Peyer's patch (tissue), 4 donors: ENCODE measurements at places on chromosomes 16 and 17. TPM values are rescaled to one million over a fixed set of nuclear protein-coding genes. Genes with fewer than 3 reads are reported as not detected.
A peak's percentile ranks its signal among the peaks of the same experiment; 100 is the strongest.

Gene MT4
- total RNA-seq: not detected

Gene SMIM5
- total RNA-seq: 161 TPM

Gene DUS2
- total RNA-seq: 15.3 TPM

Gene CD300E
- total RNA-seq: not detected

Gene MT1A
- 102 TPM for total RNA-seq

Gene RNF43
- 46.9 TPM for total RNA-seq

Gene TAC4
- total RNA-seq: not detected

Gene PRR35
- total RNA-seq: not detected

Gene OTOP3
- total RNA-seq: not detected

Gene MYH8
- total RNA-seq: not detected

Gene ABCC6
- 76.3 TPM for total RNA-seq

Gene KRT20
- total RNA-seq: 978 TPM

Gene SPATA32
- not detected for total RNA-seq

Gene TNFRSF17
- not detected for total RNA-seq

Gene ITGB3
- total RNA-seq: 4.6 TPM

DNA sequence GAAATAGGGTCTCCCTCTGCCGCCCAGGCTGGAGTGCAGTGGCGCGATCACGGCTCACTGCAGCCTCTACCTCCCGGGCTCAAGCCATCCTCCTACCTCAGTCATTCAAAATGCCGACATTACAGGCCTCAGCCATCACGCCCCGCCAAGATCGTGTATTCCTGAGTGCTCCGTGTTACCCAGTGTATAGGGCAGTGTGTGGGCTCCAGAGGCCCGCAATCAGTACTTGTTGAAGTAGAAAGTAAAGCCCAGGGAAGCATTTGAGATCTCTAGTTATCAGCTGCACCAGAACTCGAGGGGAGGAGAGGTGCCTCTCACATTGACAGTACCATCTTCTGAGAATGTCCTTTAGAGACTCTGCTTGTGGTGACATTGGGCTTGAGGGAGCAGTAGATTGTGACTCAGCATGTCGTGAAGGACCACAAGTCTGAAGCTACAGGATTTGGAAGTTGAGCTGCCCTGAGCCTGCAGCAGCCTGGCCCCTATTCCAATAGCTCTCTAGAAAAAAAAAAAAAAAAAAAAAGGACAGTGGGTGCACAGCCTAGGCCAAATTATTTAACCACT is 1.1 kb upstream of the PRPSAP1 start:
- H3K27ac ChIP-seq: no peak overlapping the region
- DNase-seq: no peak
- no peaks in the 10 kb centered on the region for H3K36me3 ChIP-seq

- H3K27ac ChIP-seq: peak overlapping the region; percentile 69
- DNase-seq: peak; percentile 81
- H3K4me1 ChIP-seq: no peaks in the 10 kb centered on the region
- no peaks in the 10 kb centered on the region for H3K27me3 ChIP-seq
Observed at GRCh38 chr17:73591296-73592078, 52.8 kb downstream of the SDK2 start.

- no peaks in the 10 kb centered on the region for H3K4me1 ChIP-seq
- no peak overlapping the region for H3K27ac ChIP-seq
- H3K27me3 ChIP-seq: no peaks in the 10 kb centered on the region
- no peaks in the 10 kb centered on the region for H3K36me3 ChIP-seq
- no peak for DNase-seq
Observed at GRCh38 chr17:219696-220095, 38.2 kb upstream of the DOC2B start.

- no peaks in the 10 kb centered on the region for H3K4me1 ChIP-seq
- no peak overlapping the region for H3K27ac ChIP-seq
- H3K27me3 ChIP-seq: no peaks in the 10 kb centered on the region
- no peak for DNase-seq
- no peak overlapping the region for H3K4me3 ChIP-seq
- no peaks in the 10 kb centered on the region for H3K36me3 ChIP-seq
Observed at GRCh38 chr17:41948762-41949460, 17.7 kb upstream of the CNP start.

DNA sequence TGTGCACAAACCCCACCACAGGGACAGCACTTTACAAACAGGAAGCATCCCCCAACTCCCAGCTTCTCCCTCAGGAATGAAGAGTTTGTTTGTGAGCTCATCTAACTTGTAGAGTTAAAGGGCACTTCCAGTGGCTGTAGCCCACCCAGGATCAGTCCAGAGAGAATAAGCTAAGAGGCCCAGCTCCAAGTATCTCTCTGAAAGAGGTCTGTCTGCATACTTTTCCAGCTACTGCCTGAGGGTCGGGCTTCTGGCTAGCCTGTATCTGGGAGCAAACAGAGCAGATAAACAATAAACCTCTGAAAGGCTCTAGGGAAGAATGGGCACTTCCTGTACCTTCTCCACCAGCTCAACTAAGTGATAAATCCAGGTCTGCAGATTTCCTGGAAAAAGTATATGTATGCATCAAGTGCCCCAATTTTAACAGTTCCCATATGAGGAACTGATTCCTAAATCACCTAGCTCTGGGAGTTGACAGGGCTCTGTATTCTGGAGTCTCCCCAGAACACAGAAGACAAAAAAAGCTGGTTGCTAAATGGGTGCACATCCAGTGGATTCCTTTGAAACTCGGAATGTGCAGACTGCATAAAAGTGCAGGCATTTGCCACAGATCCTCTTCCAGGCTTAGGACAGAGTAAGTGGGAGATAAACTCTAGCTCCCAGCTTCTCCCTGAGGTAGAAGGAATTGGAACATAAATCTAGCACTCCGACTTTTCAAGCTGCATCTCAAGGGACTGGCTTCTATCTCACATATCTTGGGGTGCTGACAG is 37.1 kb upstream of the MYLK3 start:
- no peaks in the 10 kb centered on the region for H3K27me3 ChIP-seq
- no peaks in the 10 kb centered on the region for H3K36me3 ChIP-seq
- no peak overlapping the region for H3K27ac ChIP-seq
- H3K4me3 ChIP-seq: no peak overlapping the region

DNA sequence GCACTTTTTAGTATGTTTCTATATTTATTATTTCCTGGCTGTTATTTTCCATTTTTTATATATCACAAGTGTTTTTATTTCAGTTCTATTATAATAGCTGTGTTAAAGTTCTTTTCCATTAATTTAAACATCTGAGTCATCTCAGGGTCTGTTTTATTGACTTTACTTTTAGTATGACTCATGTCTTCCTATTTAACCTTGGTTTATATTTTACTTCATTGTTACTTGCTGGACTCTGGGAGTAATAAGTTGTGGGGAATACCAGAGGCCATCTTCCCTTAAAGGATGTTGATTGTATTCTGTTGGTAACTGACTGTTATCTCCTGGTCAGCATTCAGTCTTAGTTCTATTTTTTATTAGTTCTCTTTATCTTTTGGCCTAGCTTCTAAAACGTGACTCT is 1508.2 kb downstream of the CDH11 start:
- H3K4me3 ChIP-seq: no peak overlapping the region
- no peaks in the 10 kb centered on the region for H3K36me3 ChIP-seq
- H3K4me1 ChIP-seq: no peaks in the 10 kb centered on the region
- H3K27me3 ChIP-seq: no peaks in the 10 kb centered on the region
- no peak overlapping the region for H3K27ac ChIP-seq
- no peak for DNase-seq

GRCh38 chr17:5139458-5139732 is 23.6 kb downstream of the USP6 start:
- H3K36me3 ChIP-seq: no peaks in the 10 kb centered on the region
- DNase-seq: no peak
- no peak overlapping the region for H3K4me3 ChIP-seq
- H3K27ac ChIP-seq: no peak overlapping the region
- no peaks in the 10 kb centered on the region for H3K4me1 ChIP-seq
- no peaks in the 10 kb centered on the region for H3K27me3 ChIP-seq

DNA sequence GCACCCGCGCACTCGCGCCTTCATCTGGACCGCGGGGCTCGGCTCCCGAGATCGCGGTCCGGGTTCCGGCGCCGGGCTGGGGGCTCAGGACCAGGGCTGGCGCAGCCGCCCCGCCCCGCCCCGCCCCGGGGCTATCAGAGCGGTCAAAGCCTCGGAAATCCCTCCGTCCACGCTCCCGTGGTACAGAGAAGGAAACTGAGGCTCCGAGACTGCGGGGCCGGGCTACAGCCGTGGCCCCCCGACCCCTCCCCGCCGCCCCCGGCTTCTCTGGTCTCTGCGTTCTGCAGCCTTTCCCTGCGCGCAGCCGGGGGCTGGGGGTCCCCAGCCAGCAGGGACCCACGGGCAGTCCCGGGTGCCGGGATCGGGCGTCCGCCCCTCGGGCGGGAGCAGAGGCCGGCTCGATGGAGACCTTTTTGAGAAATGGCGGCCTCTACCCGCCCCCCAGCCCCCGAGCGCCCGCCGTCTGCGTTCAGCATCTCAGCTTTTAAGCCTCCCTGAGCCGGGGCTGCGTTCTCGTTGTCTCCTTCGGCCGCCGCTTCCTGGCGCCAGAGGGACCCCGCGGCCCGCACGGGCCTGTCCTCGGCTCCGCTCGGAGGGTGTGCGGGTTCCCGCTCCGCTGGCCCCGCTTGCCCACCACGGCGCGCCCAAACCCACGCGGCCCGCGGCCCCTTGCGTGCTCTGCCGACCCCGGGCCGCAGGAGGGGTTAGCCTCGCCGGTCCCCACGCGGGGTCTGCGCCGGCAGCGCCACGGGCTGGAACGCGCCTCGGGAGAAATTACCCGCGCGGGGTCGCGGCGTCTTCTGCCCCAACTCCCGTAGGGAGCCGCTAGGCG is 1.5 kb upstream of the NPTX1 start:
- DNase-seq: no peak
- no peaks in the 10 kb centered on the region for H3K36me3 ChIP-seq
- peak overlapping the region; percentile 35 for H3K4me3 ChIP-seq
- no peak overlapping the region for H3K27ac ChIP-seq
- H3K4me1 ChIP-seq: no peaks in the 10 kb centered on the region

DNA sequence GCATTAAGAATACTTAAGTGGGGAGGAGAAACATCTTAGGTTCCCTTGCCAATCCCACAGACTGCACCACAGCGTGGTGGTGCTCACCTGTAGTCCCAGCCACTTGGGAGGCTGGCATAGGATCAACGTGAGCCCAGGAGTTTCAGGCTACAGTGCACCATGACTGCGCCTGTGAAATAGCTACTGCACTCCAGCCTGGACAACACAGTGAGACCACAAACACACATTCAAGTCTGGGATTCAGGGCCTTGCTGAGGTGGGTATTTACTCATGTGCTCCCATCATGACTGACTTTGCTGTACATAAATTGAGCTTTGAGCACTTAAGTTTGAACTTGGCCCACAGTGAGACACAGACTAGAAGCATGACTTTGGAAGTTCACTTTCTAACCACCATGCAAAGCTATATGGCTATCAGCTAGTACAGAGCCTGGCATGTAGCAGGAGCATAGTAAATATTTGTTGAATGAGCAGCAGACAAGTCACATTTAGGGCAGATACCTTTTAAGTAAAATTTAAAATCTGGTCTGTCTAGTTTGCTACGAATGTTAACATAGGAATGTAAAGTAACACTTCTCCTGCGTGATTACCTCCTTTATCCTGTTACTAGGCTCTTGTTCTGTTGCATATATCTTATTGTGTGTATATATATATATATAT is 33.5 kb downstream of the CEP95 start:
- no peaks in the 10 kb centered on the region for H3K4me1 ChIP-seq
- H3K4me3 ChIP-seq: no peak overlapping the region
- no peak overlapping the region for H3K27ac ChIP-seq
- H3K27me3 ChIP-seq: no peaks in the 10 kb centered on the region
- no peaks in the 10 kb centered on the region for H3K36me3 ChIP-seq

GRCh38 chr17:27956601-27957445 is 63.7 kb upstream of the LYRM9 start:
- H3K27ac ChIP-seq: no peak overlapping the region
- no peak overlapping the region for H3K4me3 ChIP-seq
- H3K27me3 ChIP-seq: no peaks in the 10 kb centered on the region
- no peaks in the 10 kb centered on the region for H3K36me3 ChIP-seq
- H3K4me1 ChIP-seq: no peaks in the 10 kb centered on the region
- no peak for DNase-seq

- DNase-seq: peak; percentile 75
- H3K27me3 ChIP-seq: no peaks in the 10 kb centered on the region
- no peaks in the 10 kb centered on the region for H3K4me1 ChIP-seq
- no peak overlapping the region for H3K4me3 ChIP-seq
Observed at GRCh38 chr16:10552998-10553491, 27.4 kb downstream of the EMP2 start.

- H3K36me3 ChIP-seq: no peaks in the 10 kb centered on the region
- no peak overlapping the region for H3K4me3 ChIP-seq
- no peaks in the 10 kb centered on the region for H3K27me3 ChIP-seq
- DNase-seq: no peak
- no peak overlapping the region for H3K27ac ChIP-seq
Observed at GRCh38 chr16:5928476-5929065, 831.0 kb upstream of the EEF2KMT start.

GRCh38 chr16:53007095-53007494 is 45.6 kb downstream of the CHD9NB start:
- no peaks in the 10 kb centered on the region for H3K27me3 ChIP-seq
- H3K4me3 ChIP-seq: no peak overlapping the region
- no peaks in the 10 kb centered on the region for H3K4me1 ChIP-seq
- H3K27ac ChIP-seq: no peak overlapping the region
- DNase-seq: no peak

DNA sequence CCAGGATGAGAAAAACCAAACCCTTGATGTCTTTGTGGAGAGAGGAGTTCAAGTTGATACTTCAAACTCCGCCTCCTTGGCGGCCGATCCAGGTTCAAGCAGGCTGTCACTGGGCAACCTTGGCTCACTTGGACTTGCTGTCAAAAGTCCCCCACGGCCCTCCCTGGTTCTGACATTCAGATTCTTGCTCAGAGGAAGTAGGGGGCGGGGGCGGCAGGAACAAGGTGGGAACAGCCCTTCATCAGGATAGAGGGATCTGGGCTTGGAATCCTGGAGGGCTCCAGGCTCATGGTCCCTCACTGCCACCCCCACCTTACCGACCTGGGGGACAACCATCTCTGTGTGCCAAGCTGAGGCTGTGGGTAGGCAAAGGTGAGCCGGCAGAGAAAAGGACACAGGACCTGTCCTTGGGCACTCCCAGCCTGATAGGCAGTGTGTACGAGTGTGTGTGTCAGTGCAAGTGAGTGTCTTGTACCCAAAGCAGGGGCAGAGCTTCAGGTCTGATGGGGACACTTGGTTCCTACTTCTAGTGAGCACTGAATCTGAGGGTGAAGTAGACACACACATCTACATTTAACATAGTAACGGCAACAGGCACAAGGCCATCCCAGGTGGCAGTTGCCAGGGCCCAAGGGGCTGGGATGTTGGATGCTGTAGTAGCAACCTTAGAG is 6.6 kb upstream of the TSPOAP1 start:
- H3K4me3 ChIP-seq: peak overlapping the region; percentile 17
- no peaks in the 10 kb centered on the region for H3K27me3 ChIP-seq
